ENCODE measurements at places on chromosomes 1 and 21.

GRCh38 chr1:112882271-112882744 lies 73.7 kb downstream of the SLC16A1 start:
- DNase-seq: no peak

DNA sequence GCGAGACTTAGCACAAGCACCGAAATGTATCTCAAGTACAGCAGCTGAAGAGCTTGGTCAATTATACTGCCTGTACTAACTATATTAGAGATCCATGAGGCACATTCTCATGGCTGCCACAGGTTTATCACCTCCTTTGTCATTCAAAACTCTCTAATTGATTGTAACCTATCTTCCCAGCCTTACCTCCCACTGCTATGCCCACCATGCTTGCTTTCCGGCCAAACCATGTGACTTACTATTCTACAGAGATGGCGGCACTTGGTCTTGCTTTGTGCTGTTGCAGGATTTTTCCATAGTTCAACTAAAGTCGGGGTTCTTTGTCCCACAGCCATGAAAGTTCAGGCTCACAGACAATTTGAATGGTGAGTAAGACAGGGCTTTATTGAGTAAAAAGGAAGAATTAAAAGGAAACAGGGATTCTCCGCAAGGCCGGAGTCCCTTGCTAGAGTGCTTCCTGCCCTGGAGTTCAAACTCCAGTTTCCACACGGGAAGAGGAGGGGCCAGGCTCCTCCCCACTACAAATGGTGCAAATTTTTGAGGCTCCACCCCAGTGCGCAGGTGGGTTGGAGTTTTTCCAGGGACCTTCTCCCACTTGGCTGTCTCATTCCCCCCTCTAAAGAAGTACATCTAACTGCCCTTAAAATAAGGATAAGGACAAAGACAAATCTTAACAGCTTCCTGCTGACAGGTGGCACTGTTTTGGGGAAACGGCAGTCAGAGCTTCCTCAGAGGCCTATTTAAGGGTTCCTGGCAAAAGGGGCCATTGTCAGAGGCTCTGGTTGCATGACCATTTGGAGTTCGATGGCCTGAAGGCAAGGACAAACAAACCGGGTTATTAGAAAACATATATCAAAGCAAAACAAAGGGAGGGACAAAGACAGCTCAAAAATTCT lies 28.7 kb downstream of the FMO2 start:
- no peak for DNase-seq

- no peak for DNase-seq
Measured at GRCh38 chr1:35278886-35279554, 10.5 kb downstream of the ZMYM4 start.

GRCh38 chr1:24554714-24555113 lies 1.2 kb upstream of the NCMAP start:
- DNase-seq: no peak

DNA sequence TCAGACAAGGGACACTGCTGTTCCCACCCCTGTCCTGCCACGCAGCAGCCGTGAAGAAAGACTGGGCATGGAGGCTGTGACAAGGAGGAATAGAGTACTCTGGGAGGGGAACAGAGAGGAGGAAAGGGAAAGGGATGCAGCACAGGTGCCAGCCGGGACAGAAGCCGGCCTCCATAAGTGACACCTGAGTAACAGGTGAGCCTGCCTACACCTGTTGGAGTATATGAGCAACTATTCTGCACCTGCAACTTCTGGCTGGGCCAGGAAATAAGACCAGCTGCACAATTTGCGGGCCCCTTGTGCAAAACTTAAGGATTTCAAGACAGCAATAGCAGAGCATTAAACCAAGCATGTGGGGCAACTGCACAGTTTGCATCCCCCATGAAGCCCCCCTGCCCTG lies 72.5 kb upstream of the GOLT1A start:
- no peak for DNase-seq

DNA sequence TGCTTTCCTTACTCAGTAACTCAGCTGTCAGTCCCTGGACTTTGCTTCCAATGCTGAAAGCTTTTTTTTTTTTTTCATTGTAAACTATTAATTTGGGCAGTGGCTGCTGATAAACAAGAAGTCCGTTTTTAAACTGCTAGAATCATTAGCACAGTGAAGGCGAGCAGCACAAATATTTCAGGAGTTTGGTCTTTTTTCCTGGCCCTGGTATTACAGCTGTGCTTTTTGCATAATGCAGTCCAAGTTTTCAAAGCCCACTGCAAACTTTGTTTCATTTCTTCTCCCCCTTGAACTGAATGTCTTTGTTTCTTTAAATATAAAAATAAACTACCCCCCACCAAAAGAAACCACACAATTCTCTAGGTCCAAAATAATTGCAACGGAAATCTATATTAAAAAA lies 6.6 kb downstream of the GLIS1 start:
- DNase-seq: no peak

DNA sequence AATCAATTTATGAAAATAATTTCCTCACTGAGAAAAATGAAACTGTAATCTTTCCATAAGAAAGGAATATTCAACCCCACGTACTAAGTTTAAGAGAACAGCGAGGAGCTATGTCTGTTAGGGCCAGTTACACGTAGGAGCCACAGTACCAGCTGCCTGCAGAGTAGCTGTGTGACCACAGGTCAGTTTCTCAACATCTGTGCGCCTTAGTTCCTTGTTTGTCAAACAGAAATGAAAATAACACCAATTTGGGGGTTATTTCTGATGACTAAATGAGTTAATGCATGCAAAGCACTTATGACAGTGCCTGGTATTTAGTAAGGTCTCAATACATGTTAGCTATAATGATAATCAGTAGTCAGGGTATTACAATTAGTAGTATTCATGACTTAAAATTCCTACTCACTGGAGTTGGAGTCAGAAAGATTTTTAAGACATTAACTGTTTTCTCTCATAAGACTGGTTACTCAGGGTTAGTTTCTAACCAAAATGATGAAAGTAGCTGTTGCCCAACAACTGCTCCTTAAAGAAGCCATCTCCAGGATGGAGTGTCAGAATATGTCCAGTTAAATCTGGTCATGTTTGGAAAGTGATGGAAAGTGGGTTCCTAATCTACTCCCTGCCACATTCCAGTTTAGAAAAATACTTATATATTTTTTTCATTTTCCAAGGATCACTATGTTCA lies 85.8 kb upstream of the ZNF648 start:
- DNase-seq: no peak

DNA sequence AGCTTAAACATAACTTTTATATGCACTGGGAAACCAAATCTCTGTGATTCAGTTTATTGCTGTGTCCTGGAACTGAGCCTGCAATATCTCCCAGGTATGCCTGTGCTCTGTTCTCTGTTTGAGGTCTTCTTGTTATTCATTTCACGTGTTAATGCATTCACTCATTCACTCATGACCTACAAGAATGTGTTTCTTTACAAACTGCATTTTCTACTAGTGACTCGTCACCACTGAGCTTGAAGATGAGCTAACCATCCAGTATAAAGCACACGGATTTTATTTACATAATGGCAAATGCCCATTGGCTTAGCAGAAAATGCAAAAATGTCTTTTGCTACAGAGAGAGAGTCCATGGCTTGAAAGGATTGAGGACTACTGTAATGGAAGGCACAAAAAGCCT lies 75.0 kb upstream of the DUSP10 start:
- DNase-seq: no peak

All from stimulated activated CD8-positive, alpha-beta memory T cell treated with anti-CD3 and anti-CD28 coated beads, Interleukin-15, amount 100 ng/mL, for 24 hours (primary cell).